Activated CD4-positive, alpha-beta T cell treated with anti-CD3 and anti-CD28 coated beads for 36 hours (primary cell): ENCODE measurements at places on chromosomes 5 and 9.

DNA sequence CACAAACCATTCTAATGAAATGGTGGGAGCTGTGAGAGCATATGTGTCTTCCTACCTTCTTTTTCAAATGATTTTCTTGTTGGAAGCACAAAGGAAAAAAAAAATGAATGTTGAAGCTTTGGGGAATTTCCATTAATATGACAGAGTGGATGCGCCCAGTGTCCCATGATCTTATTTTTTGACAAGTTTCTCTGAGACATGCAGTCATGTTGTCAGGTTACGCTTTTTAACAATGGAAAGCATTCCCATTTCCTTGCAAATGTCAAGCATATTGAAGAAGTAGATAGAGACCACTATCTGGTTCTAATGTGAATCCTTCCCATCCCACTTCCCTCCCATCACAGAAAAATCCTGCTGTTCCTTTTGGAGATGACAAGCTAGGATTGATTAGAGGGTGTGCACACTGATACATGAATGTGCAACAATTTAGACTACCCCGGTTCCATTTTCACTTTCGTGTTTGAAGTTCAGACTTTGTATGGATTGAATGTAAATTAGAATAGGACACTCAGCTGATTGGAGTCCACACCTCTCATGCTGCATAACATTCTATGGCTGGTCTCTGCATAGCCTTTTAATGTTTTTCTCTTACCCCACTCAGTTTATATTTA, 919.4 kb downstream of the TLE4 start:
- no peak for DNase-seq

DNA sequence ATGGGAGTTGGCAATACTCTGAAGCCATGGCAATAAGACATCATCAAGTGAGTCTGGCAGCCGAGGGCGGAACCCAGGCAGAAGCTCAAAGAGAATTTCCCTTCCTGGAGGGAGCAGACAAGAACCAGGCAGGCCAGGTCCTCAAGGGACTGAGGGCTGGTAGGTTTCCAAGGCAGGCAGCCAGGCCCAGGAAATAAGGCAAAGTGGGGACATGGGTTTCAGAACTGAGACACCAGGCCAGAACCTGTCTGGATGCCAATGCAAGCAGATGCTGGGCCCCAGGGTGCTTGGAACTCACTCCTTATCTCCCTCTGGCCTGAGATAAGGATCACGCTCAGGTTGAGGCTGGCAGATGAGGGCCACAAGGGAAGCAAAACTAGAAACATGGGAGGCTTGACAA, 8.9 kb downstream of the TSSK1B start:
- DNase-seq, result no peak

- DNase-seq, result no peak
Observed at GRCh38 chr5:154758977-154759376, 3.8 kb downstream of the LARP1 start.

DNA sequence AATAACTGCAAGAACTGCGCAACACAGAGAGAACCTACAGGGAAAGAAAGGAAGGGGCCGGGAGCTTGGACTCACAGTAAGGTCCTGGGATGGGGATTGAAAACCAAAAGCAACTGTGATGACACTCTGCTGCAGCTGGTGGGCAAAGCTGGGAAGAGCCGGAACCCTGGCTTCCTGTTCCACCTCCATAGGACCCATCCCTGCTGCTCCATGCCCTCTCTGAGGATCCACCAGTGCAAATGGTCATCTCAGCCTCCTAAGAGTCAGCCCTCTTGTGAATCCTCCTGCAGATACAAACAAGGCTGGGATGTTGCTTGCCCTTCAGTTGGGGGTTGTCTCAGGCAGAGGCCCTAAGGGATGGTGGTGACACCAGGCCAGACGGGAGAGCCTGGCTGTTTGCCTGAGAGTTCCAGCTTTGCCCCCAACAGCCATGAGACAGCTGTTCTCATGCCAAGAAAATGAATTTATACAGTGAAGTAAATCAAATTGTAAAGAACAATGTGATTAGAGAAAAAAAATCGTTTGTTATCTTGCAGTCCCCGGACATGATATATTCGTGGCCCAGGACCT, 90.8 kb downstream of the TENT4A start:
- no peak for DNase-seq
